ENCODE measurements at places on chromosomes 4 and X.

DNA sequence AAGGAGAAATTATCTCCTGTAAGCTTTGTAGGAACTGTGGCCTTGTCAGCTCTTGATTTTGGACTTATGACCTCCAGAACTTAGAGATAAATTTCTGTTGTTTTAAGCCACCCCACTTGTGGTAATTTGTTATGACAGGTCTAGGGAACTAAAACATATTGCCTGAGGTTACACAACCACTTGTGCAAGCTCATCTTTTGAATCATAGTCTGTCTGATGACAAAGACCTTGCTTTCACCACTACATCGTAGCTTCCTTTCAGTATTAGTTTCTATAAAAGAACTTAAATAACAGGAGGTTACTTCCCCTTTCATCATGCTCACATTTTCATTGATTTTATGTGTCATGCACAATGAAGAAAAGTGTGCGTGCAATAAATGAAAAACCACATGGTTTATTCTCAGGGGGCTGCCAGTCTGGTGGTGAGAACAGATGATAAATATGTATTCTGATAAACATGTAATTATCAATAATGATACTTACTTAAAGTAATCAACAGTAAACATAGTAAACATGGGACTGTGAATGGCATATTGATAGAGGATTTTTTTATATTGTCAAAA is 690.0 kb upstream of the HS3ST1 start:
- DNase-seq, result peak; percentile 54

DNA sequence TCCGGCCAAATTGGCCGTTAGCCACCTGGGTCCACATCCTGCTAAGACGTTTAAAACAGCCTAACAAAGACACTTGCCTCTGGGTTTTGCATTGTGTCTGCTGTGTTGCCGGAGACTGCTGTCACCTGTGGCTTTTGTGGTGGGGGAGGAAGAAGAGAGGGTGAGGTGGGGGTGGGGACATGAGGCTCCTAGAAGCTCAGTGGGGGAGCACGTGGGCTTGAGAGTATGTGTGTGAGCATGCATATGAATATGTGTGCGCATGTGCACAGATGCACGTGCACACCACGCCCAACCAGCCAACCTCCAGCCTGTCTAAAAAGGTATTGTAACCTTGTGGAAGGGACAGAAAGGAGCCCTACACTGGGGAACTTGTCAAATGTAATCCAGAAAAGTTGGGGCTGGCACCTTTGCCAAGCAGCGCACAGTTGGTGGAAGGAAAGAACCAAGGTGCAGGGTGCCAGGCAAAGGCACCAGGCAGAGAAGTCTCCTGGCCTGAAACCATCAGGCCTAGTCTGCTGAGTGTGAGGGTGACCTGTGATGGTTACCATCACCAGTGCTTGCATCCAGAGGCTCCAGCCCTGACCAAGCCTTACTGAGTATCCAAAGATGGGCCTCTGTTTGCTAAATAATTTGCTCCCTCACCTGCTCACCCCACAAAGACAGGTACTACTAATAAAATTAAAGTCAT is 10.1 kb upstream of the SASH3 start:
- peak; percentile 54 for DNase-seq

DNA sequence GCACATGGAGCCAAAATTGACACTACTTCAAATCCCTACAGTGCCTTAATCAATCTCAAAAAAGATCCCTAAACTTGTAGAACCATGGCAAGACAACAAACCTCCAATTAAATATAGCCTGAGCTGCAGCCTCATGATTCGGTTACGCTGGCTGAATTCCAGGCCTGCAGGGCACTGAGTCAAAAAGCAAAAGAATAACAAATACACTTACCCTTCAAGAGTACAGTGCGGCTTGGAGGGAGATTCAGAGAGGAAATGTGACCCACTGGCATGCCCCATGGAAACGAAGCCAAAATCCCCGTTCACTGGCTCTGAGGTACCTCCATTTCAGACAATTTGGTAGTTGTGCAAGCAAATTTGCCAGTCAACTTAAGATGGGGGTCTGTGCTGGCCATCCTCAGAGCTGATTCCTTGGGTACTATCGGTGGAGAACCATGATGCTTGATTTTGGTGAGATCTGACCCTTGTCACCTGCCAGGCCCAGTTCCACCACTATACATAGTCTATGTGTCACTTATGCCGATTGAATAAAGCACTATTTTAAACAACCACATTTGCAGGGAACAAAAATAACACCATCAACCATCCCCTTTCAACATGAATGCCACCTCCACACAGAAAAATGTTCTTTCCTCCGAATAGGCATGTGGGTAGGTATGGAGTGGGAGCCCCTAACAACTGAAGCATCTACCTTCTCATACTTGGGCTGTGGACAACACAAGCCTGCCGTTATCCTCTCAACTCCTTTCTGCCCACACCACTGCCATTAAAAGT is 2.1 kb downstream of the C4orf54 start:
- no peak for DNase-seq

DNA sequence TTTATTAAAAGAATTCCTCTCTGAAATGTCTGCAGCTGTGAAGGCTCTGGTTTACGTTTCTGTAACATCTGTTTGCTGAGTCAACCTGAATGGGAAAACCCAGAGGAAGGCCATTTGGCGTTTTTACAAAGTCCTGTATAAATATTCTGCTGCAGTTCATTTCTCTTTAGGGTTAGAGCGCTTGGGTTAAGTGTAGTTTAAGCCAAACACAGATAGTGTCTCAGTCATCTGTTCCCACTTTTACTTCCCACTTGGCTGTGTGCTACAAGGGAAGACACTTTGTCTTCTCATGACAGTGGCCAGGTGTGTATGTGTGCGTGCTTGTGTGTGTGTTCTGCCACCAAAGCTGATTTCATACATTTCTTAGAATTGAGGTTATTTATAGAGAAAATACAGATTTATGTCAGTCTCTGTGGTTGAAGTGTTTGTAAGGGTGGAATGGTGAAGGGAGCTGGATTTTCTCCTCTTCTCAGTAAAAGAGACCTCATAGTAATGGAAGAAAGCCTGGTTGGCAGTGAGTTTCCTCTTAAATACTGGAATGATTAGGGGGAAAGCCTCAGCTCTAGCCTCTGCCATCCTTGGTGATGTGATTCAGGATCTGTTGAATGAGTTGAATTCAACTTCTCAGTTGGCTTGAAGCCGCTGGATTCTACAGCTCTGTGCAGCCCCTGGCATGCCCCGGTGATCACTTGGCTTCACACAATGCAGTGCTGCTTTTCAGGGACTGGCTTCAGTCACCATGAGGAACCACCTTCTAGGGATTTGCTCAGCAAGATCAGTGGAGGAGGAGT is 50.6 kb downstream of the JADE1 start:
- no peak for DNase-seq

Data from hematopoietic multipotent progenitor cell treated with erythropoietin and hydrocortisone succinate and interleukin-3 and kit ligand, for 6 days (in vitro differentiated cells).